ENCODE measurements at places on chromosomes 11 and 22.

DNA sequence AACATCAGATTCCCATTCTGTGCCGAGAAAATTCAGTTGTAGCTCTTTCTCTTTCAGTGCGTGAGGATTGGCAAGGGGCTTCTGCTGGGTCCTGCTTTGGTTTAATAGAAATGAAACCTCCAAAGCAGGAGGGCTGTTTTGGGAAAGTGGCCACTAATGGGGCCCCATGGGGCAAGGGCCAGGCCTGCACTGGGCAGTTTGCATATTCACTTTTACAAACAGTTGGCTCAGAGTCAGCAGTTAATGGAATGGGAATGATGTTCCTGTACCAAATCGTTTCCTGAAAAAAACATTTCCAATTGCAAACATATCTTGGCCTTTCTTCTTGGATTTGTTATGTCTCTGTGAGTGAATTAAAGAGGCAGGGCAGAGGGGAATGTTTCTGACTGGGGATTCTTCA, 92.1 kb downstream of the PARVA start:
- no peak for DNase-seq

- DNase-seq = no peak
These were observed 11.9 kb downstream of the SLC29A2 start for GRCh38 chr11:66359662-66360087.

- no peak for DNase-seq
These were observed 19.3 kb upstream of the RASL10A start for GRCh38 chr22:29334696-29335344.

GRCh38 chr11:118956094-118956846, at the start of gene UPK2:
Gene UPK2, plus strand, starts transcription at chr11:118956298. Its CDS starts 53 bp downstream, at chr11:118956351.
- DNase-seq = peak; percentile 85

DNA sequence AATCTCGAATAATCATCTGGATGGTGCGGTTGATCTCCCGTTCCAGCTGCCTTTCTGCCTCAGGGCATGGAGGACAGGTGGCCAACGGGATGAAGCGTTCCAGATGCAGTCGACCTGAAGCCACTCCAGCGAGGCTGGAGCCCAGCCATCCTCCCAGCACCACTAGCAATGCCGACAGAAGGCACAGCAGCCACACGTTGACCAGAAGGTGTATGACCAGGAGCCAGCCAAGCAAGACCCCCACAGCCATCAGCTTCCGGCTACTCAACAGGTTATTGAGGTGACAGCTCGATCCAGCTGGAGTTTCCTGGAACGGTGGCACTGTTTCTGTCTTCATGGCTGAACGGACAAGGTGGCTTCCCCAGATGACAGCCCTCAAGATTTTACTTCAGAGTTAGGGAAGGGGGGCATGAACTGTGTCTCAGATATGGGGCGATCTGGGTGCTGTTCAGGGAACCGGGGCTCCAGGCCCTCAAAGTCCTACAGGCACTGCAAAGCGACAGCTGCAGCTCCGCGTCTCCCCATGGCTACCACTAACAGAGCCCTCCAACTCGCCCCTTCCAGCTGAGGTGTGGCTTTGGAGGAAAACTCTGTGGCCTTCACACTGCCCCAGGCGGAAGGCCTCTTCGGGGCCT, 559 bp downstream of the SNX19 start:
- DNase-seq = no peak

DNA sequence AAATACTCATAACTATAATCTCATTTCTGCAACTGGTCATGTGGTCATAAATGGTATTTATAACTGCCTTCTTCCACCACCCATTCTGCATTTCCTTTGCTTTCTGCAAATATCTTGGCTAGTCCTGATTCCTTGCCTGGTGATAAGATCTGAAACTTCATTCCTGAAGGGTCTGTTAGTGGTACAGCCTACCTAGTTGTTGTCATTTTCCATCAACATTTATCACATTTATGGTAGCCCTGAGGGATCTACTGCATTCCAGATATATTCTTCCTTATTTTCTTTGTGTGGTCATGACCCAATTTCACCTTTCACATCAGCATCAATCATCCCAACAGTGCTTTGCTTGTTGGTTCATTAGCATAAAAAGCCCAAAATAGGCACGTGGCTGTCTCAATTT, 50.1 kb downstream of the DDX6 start:
- DNase-seq = no peak

DNA sequence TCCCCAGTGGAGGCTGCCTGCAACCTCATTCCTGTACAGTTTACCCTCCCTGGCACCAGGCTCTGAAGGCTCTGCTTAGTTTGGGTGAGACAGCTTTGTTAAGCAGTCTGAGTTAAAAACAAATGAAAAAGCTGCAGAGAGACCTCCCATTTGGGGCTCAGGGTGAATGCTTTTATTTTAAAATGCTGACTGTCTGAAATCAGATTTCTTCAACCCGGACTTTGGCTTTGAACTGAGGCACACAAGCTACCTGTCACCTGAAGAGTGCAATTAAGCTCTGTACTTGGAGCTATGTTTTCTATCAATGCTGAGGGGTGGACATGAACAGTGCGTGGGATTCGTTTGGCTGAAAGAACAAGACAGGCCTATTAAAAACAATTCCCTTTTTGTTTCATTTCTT, 217.5 kb upstream of the SORL1-AS1 start:
- no peak for DNase-seq

DNA sequence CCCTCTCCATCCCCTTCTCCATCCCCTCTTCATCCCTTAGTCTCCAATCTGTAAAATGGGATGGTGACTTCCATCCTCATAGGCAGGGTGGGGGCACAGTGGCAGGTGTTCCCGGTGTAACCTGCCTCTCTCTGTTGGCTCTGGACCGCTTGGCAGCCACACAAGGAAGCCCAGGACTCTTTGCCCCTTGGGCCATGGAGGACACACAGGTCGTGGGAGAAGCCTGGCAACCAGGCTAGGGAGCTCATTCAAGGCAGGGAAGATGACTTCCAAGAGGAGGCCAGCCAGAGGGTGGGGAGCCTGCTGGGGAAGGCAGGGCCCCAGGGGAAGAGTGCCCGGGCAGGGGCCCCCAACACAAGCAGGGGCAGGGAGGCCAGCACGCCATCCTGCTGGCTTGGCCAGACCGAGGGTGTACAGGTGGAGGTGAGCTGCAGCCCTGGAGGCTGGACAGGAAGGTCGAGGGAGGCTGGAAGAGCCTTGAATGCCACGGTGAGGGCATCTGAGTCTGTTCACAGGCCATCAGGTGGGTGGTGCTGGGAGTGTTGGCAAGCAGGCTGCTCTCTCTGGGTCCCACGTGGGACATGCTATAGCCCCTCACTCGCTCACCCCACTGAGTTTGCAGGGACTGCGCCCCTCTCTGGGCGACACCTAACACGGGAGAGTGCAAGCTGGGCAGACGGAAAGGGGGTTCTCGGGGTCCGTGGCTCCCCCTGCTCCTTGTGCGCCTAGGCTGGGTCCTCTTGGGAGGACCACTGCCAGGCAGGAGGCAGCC, 15.5 kb upstream of the CTSD start:
- no peak for DNase-seq

Data from NCI-H1105 treated with DMSO at 0.1 percent for 48 hours (cell line).